ENCODE measurements at places on chromosomes 7 and 10.

- no peak for DNase-seq
Measured at GRCh38 chr10:29124864-29125263, 164.0 kb upstream of the LYZL1 start.

DNA sequence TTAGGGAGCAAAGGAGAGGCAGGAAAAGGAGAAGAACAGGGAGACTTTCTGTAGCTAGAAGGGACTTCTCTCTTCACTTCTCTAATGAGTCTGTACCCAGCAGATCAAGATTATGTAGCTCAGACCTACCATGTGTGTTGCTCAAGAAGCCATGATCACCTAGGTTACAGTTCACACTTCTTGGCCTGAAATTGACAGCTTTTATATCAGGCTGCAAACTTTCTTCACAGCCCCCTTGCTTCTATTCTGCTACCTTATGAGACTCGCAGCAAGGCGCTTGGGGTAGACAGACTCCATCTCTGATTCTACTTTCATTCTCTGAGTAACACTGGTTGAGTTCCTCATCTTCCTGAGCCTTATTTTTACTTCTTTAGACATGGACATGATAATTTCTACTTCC, 19.6 kb upstream of the GIMAP2 start:
- DNase-seq = no peak

- peak; percentile 39 for DNase-seq
Measured at GRCh38 chr7:37730501-37730900, 46.9 kb downstream of the GPR141 start.

GRCh38 chr7:24715171-24715570, 42.1 kb downstream of the GSDME start:
- DNase-seq = no peak

DNA sequence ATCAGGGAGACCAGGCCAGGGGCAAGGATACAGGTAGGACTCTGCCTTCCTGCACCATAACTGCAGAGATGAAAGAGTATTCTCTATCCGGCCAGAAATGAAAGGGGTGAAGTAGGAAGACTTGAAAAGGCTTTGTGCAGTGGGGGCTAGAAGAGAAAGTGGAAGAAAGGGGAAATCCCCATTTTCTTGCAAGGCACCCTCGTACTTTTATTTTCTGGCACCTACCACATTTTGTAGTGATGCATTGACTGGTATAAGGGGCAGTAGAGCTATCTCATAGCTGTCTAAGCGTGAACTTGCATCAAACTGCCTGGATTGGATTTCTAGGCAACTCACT, 752 bp upstream of the CAMK2G start:
- no peak for DNase-seq

DNA sequence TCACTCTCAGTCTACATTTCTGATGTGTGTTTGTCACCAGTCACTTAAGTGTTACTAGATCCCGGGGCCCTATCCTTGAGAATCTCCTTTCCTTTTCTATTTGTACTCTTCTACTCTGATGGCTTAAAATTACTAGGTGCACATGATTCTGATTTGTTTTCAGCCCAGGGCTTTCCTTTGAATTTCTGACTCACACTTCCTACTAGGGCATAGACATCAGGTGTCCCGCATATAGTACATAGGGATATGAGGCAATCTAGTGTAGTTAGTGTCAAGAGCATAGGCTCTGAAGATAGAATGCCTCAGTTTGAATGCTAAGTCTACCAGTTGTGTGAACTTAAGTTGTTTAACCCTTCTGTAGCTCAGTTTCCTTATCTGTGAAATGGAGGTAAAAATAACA, 49.4 kb upstream of the LRRN3 start:
- no peak for DNase-seq

DNA sequence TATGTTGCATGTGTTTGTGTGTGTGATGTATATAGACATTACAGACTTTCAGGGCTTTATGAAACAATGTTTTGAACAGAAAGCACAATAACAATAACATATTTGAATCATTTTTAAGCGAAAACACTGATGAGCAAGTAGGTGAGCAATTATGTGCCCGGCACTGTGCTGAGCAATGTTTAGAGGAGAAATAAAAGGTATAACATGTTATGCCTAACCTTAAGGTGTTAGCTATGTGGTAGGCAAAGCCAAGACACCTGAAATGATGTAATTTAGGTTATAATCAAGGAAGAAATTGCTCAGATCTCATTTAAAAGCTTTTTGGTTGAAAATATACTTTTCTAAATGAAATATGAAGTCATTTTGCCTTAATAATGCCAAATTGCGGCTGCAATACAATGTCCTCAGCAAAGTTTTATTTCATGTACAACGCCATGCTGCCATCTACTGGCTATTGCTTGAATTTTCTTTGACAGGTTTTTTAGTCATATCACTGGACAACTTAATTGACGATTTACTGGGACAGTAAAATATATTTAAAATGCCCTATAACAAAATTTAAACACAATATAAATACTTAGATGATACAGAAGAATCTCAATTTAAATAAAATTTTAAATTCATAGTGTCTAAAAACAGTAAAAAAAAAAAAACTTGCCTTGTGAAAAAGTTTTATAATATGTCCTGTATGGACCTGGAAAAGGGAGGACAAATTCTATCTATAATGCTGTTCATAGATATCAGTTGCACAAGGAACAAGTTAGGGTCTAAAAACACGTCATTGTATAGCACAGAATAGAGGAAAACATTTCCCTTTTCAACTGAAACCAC, 131.1 kb upstream of the CDK1 start:
- peak; percentile 47 for DNase-seq

DNA sequence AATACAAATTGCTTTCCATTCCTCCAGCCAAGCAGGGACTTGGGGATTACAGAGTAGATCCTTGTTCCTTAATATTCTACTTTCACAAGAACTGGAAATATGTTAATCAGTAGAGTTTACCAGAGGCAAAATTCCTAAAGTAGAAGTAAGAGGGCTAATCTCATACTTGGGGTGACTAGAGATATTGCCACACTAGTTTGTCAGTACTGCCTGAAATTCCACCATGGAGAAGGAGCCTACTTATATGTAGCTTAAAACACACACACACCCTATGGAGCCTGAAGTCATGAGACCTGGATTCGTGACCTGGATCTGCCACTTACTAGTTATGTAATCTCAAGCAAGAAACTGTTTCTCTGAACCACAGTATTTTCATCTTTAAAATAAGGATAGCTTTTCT, 33.9 kb downstream of the STRIP2 start:
- DNase-seq = no peak

DNA sequence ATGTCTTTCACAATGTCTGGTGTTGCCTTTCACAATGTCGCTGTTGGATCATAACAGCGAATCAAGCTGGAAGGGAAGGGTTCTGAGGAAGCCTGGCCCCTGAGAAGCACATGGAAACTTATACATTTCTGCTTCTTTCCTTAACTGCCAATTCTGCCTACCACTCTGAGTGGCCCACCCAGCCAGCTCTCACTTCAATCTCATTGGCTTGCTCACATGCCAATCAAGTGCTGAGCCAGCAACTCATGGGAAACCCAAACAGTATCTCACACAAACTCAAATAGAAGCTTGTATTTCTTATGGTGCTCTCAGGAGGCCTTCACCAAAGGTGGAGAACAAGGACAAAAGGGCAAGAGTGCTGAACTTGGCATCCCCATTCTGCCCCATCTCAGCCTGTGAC, 117.4 kb upstream of the GPR26 start:
- no peak for DNase-seq

DNA sequence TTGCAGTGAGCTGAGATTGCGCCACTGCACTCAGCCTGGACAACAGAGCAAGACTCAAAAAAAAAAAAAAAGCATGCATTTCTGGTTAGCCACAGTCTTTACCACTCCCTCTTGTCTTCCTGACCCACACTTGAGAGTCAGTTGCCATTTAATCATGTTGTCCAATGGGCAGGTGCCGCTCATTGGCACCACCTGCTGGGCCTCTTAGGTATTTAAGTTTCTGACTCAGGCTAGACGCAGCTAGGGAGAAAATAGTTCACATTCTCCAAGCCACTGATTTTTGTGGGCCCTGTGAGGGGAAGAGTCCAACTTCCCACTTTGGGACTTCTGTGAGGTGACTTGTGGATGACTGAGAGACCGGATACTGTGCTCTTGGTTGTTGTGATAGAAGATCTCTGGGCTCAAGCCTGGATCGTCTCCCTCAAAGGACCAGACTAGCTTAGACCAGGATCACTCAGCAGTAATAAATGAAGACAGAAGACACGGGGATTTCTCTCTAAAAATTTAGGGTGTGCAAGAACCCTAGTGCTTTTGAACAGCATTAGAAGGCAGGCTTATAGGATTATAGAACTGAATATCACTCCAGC, 26.8 kb upstream of the SORCS3 start:
- DNase-seq = no peak

- peak; percentile 69 for DNase-seq
Measured at GRCh38 chr10:97759158-97759887, 12.5 kb downstream of the SFRP5 start.

DNA sequence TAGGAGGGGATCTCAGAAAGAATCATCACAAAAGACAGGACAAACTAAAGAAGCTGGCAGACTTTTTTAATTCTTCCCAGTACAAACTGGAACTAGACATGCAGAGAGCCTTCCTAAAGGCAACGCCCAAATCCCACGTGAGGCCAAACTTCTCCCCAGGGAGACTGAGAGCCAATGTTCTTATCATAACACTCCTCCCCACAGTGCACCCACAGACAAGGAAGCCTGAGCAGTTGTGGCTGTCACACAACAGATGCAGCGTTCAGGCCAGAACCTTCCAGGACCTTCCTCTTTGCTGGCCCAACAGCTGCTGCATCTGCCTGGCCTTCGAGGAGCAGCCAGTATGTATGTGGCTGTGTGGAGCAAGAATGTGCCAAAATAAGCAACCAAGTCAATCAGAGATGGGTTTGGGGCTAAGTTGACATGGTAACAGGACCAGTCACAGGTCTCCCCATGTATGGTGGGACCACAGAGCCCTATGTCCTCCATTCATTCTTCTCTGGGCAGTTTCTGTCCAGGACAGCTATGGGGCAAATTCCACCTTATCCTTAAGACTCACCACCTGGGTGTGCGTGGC, 34.9 kb downstream of the SRPK2 start:
- peak; percentile 71 for DNase-seq

- DNase-seq = no peak
Measured at GRCh38 chr7:31494421-31494820, 19.5 kb upstream of the ITPRID1 start.

DNA sequence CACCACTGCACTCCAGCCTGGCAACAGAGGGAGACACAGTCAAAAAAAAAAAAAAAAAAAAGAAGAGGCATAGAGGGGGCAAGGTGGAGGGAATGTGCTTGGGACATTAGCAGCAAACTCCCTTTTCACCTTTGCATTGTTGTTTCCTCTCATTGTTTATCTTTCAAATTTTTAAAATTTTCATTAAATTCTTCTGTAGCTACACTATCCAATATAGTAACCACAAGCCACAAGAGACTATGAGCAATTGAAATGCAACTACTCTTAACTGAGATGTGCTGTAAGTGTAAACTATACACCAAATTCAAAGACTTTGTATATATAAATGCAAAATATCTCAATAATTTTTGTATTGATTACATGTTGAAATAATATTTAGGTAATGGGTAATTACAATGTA, 43.4 kb downstream of the EBLN1 start:
- DNase-seq = no peak

DNA sequence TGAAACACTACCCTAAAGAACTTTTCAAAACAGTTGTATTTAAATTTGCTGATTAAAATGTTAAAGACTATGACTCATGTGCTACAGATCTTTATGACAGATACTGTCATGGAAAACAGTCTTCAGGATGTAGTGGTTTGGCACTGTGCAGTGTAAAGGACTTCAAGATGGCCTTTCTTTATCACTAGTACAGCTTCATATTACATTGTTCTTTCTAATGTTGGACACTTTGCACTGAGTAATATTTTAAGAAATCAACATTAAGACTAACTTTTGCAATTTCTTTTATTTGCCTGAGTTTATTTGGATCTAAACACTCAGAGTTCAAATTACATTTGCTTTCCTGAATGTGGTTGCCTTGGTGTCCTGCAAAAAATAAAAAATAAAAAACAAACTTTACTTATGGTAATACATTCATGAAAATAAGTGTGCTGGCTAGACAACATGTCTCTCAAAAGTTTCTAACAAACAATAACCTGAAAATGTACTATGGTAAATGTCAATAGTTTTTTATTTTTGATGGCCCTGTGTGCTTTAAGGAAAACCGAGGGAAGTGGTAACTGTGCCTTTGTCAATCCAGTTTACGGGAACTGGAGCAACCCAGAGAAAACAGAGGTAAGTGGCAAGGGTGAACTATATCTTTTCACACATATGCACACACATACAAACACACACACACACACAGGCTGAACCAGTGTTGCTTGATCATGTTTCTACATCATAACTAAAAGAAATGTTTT, 85.9 kb upstream of the PLXDC2 start:
- DNase-seq = peak; percentile 21

GRCh38 chr7:155922067-155922816, 110.0 kb upstream of the SHH start:
- DNase-seq = no peak

DNA sequence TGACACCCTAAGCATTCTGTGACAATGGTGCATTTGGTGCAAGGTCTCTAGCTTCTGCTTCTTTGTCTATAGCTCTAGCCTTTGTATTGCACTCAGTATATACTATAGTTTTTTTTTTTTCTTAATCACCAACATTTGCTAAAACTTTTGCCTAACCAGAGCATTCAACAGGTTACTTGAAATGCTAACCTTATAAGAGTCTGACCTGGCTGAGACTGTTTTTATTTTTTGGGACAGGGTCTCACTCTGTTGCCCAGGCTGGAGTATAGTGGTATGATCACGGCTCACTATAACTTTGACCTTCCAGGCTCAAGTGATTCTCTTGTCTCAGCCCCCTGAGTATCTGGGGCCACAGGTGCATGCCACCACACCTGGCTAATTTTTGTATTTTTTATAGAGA, 92.4 kb downstream of the ZNF365 start:
- DNase-seq = no peak

GRCh38 chr7:91512958-91513357, 248.7 kb downstream of the FZD1 start:
- no peak for DNase-seq

DNA sequence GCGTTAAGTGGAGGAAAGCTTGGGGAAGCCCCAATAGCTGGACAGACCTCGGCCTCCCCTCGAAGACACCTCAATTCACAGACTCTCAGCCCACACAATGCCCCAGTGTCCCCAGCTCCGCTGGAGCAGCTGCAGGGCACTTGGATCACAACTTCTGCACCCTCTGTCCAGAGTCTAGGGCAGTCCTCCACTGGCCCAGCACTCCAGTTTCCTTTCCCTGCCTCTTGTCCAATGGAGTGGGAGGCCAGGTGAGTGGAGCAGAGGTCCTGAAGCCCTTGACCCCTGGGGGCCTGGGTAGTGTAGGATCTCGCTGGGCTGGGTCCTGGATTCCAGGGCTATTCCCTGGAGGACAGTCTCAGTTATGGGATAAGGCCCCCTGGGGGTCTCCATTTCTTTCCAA, 11.9 kb downstream of the SFRP5 start:
- DNase-seq = no peak

Measured in femur (tissue), 1 donor.